MCF 10A (cell line): ENCODE measurements at places on chromosomes 2 and 18.

DNA sequence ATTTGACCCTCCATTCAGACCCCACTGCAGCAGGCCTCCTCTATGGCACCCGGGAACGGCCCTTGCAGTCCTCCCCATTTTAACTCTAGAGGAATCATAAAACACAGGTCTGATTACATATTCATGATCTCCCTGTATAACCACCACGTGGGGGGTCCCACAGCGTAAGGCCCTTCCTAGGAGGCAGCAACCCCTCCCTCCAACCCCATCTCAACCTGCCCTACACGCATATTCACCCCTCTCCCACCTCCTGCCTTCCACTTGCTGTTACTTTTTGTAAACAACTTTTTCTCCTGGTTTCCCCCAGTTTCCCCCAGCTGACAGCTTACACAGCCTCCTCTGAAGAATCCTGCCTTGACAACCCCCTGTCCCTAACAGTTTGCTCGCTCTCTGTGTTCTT, 85.1 kb upstream of the FOXI3 start:
- no peak for DNase-seq

GRCh38 chr2:95062242-95063085, 37.0 kb downstream of the MAL start:
- no peak for DNase-seq

GRCh38 chr2:44980751-44981713, 28.2 kb downstream of the SIX2 start:
- DNase-seq, result no peak

DNA sequence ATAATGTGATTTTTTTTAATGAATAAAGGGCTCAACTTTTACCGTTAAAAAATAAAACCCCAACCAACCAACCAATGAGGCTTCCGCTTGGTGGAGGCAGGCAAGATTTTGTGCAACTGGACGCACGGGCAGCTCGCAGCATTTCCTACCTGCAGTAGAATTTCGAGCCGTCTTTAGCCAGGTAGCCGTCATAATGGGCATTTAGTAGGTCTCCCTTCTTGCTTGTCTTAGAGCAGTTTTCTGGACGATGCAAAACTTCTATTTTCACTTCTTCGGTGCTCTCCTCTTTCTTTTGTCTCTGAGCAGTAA, 316 bp downstream of the FKBP7 start:
- no peak for DNase-seq

DNA sequence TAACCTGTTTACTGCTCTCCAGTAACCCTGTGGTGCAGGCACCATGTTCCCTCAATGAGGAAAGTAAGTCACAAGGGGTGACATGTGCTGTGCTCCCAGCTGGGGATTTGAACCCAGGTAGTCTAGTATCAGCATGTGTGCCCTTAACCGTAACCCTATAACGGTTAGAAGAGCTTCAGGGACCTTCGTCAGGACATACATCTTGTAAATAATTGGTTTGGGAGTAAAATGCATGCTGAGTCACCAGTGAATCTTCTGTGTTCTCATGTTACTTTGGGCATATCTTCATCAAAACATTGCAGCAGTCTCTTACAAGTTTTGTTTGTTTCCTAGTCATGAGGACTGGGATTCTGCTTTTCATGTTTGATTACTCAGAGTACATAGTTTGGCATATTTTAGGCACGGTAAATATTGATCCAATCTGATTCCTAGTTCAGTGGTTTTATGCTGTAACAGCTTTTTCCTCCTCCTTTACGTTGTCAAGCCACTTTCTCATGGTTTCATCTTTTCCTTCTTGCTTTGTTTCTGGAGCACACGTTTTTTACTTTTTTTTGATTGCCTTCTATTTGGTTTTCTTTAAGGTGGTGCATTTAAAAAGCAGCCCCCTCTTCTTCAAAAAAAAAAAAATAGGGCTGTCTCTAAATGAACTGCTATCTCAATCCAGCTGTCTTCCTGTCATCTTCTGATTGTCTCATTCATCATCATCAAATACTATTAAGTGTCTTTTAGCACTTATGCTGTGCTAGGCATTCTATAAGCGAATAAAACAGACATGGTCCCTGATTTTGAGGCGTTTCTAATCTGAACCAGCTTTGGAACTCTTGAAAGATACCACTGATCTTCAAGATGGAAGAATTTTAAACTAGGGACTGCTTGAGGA, 50.4 kb downstream of the CLIP4 start:
- peak; percentile 76 for DNase-seq

DNA sequence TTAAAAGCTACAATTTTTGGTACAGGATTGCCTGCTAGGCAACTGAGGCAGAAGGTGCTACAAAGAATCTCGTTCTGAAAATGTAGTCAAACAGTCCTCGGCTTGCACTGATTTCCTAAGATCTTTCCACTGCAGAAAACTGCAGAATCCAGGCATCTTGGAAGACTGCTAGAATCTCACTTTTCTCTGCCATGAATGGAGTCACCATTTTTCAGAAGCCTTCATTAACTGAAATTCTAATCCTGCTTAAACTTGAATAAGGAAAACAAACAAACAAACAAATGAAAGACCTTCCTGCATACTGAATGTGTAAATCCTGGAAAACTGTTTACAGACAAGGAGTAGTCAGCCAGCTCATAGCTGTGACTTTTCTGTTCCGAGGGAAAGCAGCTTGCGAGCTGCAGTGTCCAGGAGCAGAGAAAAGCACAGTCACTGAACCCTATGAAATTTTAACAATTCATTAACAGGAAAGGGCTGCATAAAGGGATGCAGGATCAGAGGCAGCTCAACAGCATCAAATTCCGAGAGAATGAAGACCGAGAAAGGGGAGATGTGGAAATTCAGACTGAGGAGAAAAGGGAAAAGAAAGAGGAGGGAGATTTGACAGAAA, 210.5 kb upstream of the PIK3C3 start:
- no peak for DNase-seq
